ENCODE measurements at places on chromosomes 12 and 14. TPM values are rescaled to one million over a fixed set of nuclear protein-coding genes. Genes with fewer than 3 reads are reported as not detected.

DNA sequence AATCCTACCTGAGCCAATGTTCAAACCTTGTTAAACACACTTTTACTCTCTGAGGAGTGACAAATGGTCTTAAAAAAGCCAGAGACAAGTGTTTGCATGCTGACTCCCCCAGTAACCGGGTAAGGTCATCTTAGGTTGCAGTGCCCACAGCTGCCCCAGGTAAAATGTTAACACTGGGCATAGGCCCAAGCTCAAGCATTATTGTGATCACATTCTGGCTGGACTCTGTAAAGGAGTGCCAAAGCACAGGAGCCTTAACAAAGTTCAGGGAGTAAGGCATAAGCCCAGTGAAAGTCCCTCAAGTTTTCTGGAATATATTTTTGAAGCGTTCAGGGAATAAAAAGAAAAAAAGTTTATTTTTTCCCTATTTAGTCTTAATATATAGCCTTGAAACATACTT, 8.6 kb downstream of the EDDM3A start:
- no peak for DNase-seq

GRCh38 chr14:78440356-78440894, 270.3 kb downstream of the NRXN3 start:
- DNase-seq = no peak

Gene SEL1L
- total RNA-seq = 72.8 TPM

Gene LHX5
- total RNA-seq = not detected

DNA sequence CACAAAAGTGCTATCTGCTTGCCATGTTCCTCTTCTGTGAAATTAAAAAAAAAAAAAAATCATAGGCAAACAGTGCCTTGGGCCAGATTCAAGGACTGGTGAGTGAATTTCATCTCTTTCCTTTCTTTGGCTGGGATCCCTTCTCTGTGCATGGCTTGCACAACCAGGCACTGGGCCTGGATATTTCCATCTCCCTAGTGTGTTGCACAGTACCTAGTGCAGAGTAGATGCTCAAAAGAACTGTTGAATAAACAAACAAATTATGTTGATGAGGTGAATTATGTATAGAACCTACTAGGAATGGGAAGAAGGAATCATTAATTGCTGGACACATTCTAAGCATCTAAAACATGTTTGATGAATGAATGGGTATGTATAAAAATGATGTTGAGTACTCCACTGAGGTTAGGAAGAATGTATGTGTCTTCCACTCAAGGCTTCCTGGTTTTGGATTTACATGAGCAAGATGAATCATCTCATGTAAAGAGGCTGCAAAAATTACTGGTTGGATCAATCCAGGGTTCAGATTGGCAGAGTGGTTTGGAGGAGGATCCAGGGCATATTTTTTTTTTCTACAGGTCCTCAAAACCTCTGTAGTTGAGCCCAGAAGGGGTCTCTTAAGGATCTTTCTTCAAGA, 93.2 kb downstream of the EMP1 start:
- no peak for DNase-seq

Gene KRT81
- not detected for total RNA-seq

All from occipital lobe (tissue), 3 donors.